ENCODE measurements at places on chromosomes 4 and X.

DNA sequence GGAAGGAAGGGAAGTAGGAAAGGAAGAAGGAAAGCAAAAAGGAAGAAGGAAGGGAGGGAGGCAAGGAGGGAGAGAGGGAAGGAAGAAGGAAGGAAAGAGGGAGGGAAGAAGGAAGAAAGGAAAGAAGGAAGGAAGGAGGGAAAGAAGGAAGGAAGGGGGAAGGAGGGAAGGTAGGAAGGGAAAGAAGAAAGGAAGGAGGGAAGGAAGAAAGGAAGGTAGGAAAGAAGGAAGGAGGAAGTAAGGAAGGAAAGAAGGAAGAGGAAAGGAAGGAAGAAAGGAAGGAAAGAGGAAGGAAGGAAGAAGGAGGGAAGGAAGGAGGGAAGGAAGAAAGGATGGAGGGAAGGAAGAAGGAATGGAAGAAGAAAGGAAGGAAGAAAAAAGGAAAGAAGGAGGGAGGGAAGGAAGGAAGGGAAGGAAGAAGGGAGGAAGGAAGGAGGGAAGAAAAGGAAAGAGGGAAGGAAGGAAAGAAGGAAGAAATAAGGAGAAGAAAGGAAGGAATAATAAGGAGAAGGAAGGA lies 18.6 kb upstream of the SCML1 start:
- no peak for DNase-seq

GRCh38 chr4:111400741-111401140 lies 744.5 kb upstream of the FAM241A start:
- DNase-seq, result no peak

DNA sequence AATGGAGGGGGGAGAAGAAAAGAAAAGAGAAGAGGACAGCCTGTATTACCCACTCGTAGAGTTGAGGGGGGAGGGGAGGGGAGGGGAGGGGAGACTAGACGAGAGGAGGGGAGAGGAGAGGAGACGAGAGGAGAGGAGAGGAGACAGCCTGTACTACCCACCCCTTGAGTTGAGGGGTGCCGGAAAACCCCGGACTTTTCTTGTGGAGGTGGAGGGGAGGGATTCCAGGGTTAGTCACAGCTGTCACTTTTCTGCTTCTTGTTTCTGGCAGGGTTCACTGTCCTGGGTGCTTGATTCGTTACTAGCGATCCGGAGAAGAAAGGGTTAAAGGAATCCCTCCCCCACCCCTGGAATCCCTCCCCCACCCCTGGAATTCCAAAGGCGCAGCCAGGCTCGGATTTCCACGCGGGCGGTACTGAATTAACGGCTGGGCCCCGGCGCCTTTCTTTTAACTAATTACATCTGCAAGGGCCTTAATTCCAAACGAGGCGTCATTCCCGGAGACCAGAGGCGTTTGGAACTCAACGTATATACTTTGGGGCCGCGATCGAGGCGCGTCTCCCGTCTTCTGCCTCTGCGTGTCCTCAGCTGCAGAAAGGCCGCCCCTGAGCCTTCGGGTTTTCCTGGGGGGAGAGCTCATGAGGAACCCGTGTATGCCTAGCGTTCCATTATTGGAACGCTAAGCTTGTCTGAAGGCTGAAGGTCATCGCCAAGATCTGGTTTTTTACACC lies 20.1 kb upstream of the CSF2RA start:
- DNase-seq, result no peak

DNA sequence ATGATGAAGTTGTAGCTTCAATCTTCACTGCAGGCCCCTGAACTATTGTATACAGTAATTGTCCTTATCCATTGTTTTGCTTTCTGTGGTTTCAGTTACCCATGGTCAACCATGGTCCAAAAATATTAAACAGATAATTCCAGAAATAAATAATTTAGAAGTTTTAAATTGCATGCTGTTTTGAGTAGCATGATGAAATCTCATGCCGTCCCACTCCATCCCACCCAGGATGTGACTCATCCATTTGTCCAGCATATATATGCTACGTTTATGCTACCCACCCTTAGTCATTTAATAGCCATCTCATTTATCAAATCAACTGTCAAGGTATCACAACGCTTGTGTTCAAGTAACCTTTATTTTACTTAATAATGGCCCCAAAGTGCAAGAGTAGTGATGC lies 34.5 kb downstream of the IQCM start:
- DNase-seq, result no peak

DNA sequence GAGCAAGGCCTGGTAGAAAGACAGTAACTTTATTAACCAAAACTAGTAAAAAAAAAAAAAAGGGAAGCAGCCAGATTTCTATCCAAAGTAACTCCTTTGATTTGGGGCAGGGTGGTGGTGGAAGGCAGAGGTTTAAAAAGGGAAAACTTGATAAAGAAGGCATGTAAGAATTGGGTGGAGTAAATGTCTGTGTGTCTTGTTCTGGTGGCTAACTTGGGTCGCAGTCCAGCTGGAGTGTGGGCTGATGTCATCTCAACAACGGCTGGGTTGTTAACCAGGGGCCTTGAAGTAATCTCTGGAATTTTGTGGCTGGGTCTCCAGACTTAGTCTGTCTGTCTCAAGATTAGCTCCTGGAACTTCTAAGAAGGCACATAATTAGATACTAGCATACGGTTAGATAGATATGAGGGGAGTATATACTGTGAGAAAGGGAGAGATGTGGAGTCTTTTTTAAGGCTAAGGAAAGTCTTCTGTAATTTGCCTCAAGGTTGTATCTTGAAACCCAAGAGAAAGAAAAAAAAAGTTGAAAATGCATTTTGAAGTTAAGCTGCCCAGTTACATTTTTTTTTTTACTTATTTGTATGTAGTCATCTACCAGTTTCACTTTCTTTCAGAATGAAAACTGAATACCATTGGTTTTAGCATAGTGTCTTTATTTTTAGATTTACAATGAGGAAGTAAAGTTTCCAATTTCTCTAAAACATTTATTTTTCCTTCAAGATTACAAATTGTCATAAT lies 48.3 kb downstream of the MTHFD2L start:
- DNase-seq, result no peak

DNA sequence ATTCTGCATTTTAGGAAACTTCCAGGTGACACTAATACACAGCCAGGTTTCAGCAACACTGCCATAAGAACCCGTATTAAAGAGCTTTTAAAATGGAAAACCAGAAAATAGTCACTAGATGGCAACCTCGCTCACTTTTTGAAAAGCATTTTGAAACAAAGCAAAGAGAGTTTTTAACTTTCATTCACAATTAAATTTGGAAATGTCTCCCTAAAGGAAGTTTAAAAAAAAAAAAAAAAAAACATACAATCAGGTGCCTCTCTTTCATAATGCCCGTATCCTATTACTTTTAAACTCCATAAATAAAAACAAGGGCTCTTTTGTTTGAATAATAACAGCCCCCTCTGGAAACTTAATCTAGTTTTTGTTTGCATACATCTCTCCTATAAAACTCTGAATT lies 20.3 kb downstream of the MEPE start:
- DNase-seq, result no peak

GRCh38 chr4:66416425-66416824 lies 746.1 kb upstream of the EPHA5 start:
- DNase-seq, result no peak

DNA sequence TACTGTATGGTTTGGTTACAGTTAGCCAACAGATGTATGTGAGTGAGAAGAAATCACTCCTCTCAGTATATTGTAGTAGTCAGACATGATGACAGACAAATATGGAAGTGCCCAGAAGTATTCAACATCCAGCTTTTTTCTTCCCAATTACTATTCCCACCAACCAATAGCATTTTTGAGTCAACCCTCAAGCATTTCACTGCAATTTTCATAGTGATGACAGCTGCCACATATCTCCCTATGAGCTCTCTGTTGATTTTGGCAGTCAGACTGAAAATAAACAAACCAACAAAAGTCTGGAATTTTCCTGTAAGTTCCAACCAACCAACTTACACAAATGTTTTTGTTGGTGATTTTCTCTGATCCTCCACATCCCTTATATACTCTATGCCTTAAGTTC lies 8.2 kb upstream of the TRAM1L1 start:
- DNase-seq, result no peak

DNA sequence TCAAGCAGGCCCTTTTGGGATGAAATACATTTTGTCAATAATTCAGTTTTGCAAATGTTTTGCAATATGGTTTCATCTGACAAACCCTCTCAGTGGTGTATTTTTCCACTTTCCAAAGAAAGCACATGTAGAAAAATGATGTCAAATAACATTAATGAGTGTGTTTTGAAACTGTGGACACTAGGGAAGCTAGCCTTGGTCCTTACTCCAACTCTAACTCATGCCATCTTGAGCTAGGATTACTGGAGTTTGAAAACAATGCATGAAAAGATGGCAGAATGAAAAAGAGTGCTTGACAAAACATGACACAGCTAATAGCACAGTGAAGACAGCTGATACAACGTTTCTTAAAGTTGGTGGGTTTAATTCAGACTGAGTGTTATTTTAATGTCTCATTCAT lies 41.4 kb downstream of the HAND2 start:
- no peak for DNase-seq

- DNase-seq, result no peak
Observed at GRCh38 chr4:139042981-139043460, 27.4 kb downstream of the NOCT start.

DNA sequence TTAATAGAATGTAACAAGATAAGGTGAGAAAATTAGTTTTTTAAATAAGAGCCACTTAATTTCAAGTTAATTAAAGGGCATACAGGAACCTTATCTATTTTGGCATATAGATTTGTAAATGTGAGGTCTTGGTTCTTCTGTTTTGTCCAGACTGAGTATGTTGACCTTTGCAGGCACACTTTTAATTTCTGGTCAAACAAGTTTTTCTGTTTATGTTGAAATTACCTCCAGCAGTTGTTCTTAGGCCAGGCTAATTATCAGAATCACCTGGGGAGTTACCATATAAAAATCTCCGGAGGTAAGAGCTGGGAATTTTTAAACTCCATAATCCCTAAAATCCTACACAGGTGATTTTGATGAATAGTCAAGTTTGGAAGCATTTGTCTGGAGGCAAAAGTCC lies 227.4 kb upstream of the ANKRD50 start:
- DNase-seq, result no peak

GRCh38 chr4:163042306-163042705 lies 124.4 kb downstream of the NAF1 start:
- no peak for DNase-seq

DNA sequence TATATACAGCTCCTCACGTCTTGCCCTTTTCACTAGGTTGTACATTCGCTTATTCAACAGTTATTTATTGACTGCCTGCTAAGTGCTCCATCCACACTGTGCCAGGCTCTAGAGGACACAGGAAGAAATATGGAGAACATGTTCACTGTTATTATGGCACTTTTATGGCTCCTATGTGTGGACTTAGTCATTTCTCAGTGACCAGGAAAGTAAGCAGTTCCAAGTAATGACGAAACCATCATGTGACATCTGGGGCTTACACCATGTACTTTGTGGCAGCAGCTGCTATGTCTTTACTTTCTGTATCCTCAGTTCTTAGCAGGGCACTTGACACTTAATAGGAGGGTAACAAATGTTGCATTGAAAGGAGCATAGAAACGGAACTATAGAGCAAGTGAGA lies 278.0 kb downstream of the ANK2 start:
- no peak for DNase-seq

DNA sequence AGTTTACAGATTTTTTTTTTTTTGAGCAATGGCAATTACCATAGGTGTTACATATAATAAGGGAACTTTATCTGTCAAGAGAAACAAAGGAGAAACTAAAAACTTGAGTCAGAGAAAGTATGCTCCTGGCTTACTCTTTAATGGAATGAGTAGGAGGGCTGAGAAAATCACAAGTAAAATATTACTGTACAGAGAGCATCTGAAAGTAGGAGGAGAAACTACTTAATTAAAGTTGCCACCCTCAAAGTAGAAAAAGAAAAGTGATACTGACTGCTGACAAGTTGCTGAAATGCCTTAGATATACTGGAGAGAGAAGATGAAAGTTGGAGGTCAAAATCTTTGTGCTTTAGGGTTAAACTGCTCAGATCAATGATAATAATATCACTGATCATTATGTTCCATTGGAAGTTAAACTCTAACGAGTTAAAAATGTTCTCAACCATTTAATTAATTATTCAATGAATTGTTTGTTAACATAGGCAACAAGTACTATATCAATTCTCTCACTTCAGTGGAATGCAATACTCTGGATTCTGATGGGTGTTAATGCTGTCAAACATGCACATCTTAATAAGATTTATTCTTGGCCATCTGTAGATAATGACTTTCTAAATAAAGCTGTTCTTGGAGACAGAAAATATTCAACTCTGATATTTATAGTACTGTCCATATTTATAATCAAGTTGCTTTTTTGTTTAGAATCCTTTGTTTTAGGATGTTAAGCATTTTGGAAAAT lies 61.2 kb upstream of the CAMK2D start:
- DNase-seq, result no peak
